NCI-H1105 (cell line): ENCODE measurements at places on chromosomes 13 and 19.
A peak's percentile ranks its signal among the peaks of the same experiment; 100 is the strongest.

GRCh38 chr13:20465218-20465879 is 60.3 kb downstream of the CRYL1 start:
- no peak for DNase-seq

GRCh38 chr13:58018865-58019264 is 387.3 kb downstream of the PCDH17 start:
- peak; percentile 79 for DNase-seq

GRCh38 chr19:48466561-48467325 is 2.4 kb upstream of the CYTH2 start:
- peak; percentile 42 for DNase-seq

GRCh38 chr19:41932259-41932719 is 4.0 kb upstream of the ERFL start:
- DNase-seq: no peak

GRCh38 chr13:46164661-46165060 is 17.3 kb downstream of the LCP1 start:
- no peak for DNase-seq

GRCh38 chr19:18044825-18045304 is 36.9 kb downstream of the ARRDC2 start:
- DNase-seq: no peak

DNA sequence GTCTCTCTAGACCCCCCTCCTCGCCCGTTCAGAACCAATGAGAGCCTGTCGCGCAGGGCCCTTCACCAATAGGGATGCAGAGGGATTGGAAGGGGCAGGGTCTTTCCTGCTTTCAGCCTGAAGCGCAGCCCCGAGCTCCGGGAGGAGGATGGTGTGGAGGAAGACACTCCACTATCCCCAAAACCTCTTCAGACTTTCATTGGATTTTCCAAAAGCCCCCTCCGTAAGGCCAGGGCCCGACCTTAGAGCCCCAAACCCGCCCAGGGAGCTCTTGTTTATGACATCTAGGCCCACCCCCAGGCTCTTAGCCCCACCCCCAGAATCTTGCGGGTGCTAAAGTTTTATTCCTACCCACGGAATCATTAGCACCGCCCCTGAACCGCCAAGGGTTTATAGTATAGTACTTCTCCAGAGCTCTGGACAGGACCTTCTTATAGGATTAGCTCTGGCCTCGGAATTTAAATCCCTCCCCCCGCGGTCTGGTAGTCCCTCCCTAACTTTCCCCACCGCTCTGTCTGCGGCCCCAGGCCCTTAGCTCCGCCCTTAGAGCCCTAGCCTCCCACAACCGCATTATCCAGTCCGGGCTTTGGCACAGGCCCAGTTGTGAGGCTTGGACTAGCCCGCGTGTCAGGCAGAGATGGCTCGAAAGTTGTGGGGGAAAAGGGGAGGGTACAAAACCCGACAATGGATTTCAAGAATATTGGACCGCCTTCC is 6.6 kb upstream of the EML2 start:
- peak; percentile 72 for DNase-seq

DNA sequence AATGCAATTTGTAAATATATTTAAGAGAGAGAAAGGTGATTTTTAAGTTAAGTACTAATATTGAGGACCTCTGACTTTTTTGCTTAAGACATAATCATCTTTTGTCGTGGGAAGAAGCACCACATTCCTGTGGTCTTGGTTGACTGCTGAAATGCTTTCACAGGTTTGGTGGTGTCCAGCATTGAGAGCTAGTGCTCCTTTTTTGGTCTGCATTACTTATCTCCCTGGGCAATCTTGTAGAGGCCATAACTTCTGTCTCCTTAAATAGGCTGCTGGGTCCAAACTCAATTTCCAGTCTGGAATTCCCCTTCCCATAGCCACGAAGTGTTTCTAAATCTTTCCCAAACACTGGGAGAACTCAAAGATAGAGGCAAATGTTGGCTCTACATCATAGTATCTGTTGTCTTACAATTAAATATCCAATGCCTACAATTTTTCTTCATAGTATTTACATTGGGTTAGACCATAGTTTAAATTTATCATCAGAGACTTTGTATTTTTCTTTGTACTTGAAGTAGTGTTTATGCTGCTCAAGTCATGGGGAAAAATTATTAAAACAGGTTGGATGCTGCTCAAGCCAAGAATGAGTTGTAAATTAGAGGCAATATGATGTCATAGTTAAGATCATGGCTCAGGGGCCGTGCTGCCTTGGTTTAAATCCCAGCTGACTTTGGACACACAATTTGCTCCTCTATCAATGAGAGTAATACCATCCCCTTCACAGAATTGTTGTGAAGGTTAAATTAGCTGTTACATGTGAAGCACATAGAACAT is 105.6 kb downstream of the POSTN start:
- DNase-seq: no peak

- DNase-seq: peak; percentile 73
Measured at GRCh38 chr19:50817941-50818858, 5.4 kb downstream of the KLK1 start.

DNA sequence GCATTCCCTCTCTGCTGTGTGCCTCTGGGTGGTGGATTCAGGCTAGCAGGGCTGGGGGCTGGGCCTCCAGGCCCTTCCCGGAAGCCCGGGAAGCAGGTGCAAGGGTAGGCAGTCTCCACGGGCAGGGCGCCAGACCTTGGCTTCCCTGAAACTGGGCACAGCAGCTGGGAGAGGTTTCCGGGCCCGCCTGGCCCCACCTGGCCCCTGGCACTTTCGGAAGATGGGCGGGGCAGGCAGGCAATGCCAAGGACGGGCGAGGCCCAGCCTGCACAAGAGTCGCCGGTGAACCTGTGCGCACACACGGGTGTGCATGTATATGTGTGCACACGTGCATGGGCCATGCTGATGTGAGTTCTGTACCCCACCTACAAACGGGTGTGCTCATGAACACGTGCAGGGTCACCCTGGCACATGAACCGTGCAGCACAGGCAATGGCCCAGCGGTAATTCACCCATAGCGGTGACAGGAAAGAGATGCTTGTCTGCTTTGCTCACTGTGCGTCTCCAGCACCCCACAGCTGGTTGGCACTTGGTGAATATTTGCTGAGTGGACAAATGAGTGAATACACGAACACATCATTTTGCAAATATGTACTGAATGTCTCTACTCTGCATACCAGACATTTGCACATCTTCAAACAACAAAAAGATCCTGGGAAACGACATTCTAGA is 15.3 kb downstream of the GADD45B start:
- DNase-seq: peak; percentile 94

- no peak for DNase-seq
Measured at GRCh38 chr13:95573221-95573620, 20.7 kb downstream of the CLDN10 start.

DNA sequence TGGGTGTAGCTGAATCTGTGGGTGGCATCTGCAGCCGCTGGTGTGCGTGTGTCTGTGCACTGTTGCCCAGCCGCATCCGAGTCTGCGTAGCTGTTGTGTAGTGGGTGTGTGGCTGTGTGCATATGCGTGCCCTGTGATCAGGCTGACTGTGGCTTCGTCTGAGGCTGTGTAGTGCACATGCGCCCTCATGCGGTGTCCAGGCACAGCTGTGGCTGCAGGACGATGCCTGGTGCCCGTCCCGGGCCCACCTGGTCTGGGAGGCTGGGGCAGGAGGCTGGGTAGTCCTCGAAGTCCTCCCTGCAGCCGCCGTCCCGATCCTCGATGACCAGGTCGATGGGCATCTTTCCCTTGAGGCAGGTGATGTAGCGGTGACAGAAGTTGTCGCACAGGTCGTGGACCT is 4.9 kb downstream of the MEIS3 start:
- DNase-seq: no peak

DNA sequence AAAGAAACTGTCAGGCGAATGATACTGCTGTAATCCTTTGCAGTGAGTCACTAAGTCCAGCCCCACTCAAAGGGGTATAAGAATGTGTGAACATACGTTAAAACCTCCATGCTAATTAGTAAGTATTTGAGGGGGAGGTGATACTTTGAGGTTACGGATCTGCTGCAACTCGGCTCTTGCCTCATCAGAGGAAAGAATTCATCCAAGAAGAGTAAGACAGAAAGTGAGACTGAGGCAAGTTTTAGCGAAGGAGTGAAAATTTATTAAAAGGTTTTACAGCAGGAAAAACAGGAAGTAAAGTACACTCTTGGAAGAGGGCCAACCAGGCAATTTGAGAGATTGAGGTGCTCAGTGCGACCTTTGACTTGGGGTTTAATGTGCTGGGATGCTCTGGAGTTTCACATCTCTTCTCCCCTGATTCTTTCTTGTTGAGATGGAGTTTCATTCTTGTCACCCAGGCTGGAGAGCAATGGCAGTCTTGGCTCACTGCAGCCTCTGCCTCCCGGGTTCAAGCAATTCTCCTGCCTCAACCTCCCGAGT is 9.8 kb downstream of the CLEC4M start:
- no peak for DNase-seq

DNA sequence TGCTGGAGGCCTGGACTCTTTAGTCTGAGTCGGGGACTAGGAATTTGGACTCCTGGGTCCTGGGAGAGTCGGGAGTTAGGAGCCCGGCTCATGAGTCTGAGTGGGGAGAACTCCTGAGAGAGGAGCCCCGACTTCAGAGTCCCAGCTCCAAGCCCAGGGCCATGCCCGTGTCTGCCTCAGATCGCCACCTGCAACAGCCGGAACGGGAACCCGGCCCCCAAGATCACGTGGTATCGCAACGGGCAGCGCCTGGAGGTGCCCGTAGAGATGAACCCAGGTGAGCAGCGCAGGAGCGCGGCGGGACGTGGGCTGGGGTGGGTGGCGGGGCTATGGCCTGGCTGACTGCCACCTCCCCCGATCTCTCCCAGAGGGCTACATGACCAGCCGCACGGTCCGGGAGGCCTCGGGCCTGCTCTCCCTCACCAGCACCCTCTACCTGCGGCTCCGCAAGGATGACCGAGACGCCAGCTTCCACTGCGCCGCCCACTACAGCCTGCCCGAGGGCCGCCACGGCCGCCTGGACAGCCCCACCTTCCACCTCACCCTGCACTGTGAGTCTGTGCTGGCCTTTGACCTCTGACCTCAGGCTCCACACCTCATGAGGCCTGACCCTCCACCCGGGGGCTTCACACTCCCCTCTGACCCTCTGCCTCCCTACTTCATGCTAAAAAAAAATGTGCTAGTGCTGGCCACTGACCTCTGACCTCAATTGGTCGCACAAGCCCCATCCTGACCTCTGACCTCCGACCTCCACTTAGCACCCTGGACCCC is 4.4 kb downstream of the BCAM start:
- DNase-seq: no peak

- DNase-seq: no peak
Measured at GRCh38 chr13:33080972-33081590, 64.9 kb downstream of the KL start.

- no peak for DNase-seq
Measured at GRCh38 chr13:21966014-21966413, 295.1 kb downstream of the FGF9 start.

- no peak for DNase-seq
Measured at GRCh38 chr19:58456111-58456510, 4.7 kb downstream of the ZNF324B start.

DNA sequence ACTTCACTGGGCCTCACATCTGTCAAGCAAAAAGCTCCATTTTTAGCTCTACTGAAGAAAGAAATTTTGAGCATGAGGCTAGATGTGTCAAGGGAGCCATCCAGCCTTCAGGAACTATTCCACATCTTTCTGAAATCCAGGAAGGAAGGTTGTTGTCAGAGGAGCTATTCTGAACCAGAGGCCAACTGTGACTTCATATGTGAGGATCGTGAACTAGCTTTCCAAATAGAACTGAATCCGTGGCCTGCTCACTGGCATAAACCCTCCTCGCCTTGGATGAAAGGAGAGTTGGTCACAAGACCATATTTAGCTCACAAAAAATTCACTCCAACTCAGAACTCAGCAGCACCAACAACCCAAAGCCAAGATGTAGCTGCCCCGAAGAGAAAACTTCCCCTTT is 195.8 kb downstream of the FOXO1 start:
- no peak for DNase-seq

DNA sequence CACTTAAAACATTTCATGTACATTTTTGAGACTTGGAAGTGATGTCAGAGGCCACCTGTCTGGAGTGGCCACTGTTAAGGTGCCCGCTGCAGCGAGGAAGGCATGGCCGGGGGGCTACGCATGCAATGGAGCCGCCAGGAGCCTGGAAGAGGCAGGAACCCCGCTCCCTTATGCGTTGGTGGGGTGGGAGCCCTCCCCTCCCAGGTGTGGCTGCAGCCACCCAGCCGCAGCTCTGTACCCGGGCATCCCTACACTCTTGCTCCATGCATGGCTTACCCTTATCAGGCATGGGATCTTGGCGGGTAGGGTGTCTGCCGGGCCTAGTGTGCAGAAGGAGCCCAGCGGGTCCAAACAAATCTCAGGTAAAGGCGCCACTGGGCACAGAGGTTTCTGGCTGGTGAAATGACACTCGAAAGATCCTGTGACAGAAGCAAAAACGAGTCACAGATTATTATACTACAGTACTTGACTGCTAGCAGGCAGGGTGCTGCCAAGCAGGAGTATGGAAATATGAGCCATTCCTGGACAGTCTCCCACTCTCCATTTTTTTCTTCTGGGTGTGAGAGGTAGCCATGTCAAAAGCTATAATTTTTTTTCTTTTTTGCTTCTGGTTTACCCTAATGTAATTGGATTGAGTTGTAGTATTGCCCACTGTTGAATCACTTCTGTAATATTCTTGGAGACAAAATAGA is 1606.3 kb upstream of the MIR17HG start:
- DNase-seq: no peak

GRCh38 chr19:19457671-19458070 is 52.2 kb downstream of the GATAD2A start:
- DNase-seq: no peak

DNA sequence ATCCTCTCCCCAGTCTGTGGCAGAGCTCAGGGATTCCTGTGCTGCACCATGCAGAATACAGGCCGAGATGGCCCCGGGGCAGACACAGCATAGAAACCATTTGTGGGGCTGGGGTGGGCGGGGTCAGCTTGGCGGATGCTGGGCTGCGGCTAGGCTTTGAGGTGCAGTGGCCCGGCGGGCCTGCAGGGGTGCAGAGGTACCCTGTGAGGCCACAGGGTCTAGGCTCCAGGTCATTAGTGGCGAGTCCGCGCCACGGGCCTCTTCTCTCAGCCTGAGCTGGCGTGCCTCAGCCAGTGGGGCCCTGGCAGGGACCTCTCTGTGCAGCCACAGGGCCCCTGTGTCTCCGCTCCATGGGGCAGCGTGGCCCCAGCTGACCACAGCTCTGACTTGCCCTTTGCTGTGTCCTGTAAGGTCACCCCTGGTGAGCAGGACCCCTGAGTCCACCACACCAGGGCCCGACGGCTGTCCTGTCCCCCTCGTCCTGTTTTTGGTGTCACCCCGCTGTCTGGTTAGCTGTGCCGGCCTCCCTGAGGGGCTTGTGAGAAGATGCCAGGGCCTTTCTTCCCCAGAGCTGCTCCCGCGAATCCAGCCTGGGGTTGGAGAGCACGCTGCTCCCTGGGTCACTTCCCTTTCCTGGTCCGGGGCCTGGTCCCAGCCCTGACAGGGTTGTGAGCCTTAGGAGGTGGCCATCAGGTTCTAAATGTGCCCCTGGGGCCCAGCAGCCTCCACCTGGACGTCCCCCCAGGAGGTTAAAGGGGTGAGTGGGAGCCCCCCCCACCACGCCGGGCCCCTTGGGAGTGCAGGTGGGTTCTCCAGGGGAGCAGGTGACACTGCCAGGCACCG is 12.1 kb downstream of the KDM4B start:
- no peak for DNase-seq
